Colonic mucosa (tissue), 4 donors: ENCODE measurements at places on chromosomes 12 and 14. TPM values are rescaled to one million over a fixed set of nuclear protein-coding genes. Genes with fewer than 3 reads are reported as not detected.

The TRHDE gene
- total RNA-seq: 8.7 TPM

The KRT77 gene
- not detected for total RNA-seq

The GPRC5D gene
- not detected for total RNA-seq

The SLCO1B1 gene
- total RNA-seq: not detected

The GTF2A1 gene
- total RNA-seq: 26.6 TPM

The ASCL1 gene
- 0.53 TPM for total RNA-seq

The MAP1LC3B2 gene
- total RNA-seq: 0.93 TPM
